ENCODE measurements at places on chromosomes 2 and 18. TPM values are rescaled to one million over a fixed set of nuclear protein-coding genes. Genes with fewer than 3 reads are reported as not detected.

- DNase-seq, result no peak
Measured at GRCh38 chr2:180463608-180464007, 456.5 kb upstream of the CWC22 start.

GRCh38 chr2:9330612-9331270 lies 92.6 kb downstream of the ITGB1BP1 start:
- no peak for DNase-seq

GRCh38 chr2:689877-690510 lies 12.8 kb upstream of the TMEM18 start:
- no peak for DNase-seq

DNA sequence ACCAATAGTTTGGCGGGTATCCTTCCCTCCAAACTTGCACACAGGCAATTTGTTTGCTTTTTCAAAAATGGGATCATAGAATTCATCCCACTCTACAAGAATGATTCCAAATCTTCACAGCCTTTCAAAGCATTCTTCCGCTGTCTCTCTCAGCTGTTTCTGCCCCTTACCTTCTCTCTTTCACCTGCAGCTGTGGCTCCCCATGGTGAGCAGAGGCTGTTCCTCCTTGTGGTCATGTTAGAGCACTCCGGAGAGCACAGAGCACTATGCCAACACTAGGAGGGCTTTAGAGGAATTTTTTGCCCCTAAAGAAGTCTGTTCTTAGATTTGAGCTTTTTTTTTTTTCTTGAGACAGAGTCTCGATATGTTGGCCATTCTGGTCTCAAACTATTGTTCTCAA lies 30.4 kb downstream of the MTHFD2 start:
- no peak for DNase-seq

GRCh38 chr18:7856733-7857132 lies 289.6 kb downstream of the PTPRM start:
- DNase-seq, result peak; percentile 54

DNA sequence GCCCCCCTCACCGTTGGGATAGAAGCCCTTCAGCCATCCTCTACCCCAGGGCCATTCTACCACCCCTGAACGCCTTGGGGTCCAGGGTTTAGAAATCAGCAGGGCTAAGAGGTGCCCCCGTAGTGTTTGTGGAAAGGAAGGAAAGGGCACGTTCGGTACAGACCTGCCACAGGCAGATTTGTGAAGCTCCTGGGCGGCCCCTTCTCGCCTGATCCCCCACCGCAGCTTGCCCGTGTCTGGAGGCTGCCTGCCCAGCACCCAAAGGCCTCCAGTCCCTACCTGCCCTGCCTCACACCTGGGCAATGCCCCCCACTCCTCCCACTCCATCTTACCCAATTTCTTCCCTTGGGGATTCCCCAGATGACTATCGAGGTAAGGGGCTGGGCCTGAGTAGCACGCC lies 21.2 kb downstream of the ATP6V1C2 start:
- DNase-seq, result no peak

ADCYAP1 gene
- 0.16 TPM for total RNA-seq

DNA sequence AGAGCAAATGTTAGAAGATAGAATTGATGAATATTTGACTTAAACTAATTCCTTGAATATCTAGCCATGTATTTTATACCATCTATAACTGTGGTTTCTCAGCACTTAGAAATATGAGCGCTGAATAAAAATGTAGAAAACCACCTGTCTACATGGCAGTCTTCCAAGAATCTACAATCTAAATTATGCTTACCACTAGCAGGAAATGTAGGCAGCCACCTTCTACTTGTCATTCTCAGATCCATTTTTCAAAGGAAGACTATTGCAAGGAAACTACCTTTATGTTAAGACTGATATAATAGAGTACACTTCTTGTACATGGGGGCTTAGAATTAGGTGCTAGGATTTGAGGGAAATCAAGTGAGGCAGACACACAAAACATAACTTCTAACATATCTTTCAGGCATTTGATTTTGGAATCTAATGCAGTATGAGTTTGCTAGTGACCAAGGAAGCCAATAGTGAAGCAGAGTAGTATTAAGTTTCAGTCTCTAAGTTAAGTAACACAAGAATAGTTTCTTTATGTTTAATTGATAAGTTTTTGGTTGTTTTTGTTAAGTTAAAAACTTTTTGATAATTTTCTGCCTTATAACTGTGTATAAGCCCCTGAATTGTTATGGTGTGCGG lies 175.9 kb upstream of the ITGA4 start:
- no peak for DNase-seq

AGAP1 gene
- 9.8 TPM for total RNA-seq

- DNase-seq, result no peak
Measured at GRCh38 chr2:145573608-145574007, 1053.7 kb upstream of the ZEB2 start.

OTOS gene
- total RNA-seq, result not detected

REG1B gene
- not detected for total RNA-seq

FOXI3 gene
- total RNA-seq, result not detected

DYNAP gene
- total RNA-seq, result not detected

GRCh38 chr2:15163326-15163725 lies 397.8 kb downstream of the NBAS start:
- no peak for DNase-seq

DNA sequence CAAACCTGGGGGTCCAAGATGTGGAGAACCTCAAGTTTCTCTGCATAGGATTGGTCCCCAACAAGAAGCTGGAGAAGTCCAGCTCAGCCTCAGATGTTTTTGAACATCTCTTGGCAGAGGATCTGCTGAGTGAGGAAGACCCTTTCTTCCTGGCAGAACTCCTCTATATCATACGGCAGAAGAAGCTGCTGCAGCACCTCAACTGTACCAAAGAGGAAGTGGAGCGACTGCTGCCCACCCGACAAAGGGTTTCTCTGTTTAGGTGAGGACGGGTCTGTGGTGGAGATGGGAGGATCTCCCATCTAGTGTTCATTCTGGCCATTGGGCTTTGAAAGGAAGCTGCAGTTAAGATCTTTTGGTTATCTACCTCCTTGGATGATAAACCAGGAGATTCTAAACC lies 2.9 kb downstream of the CASP10 start:
- DNase-seq, result no peak

- no peak for DNase-seq
Measured at GRCh38 chr2:70630761-70631160, 77.1 kb upstream of the TGFA start.

GRCh38 chr2:15041429-15041837 lies 408.9 kb downstream of the LRATD1 start:
- no peak for DNase-seq

GRCh38 chr2:233418761-233419546 lies 64.7 kb downstream of the DGKD start:
- no peak for DNase-seq

GRCh38 chr2:196970099-196970498 lies 43.6 kb upstream of the PGAP1 start:
- peak; percentile 35 for DNase-seq

DNA sequence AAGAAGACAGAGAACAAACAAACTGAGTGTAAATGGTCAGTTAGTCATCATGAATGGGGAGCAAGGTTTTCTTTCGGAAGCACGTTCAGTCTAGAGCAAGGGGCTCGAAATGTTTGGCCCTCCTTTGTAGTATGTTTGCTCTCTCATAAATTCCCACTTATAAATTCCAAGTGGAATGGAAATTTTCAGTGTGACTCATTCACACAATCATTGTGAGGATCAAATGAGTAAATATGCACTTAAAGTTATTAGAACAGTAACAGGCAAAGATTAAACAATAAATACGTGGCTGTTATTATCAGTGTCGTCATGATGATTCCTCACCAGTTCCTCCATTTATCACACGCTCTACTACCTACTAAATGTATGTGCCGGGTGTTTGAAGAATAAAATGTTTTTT lies 10.5 kb downstream of the CNGA3 start:
- DNase-seq, result no peak

GRCh38 chr2:149587950-149588487 lies 444 bp upstream of the MMADHC start:
- DNase-seq, result no peak

GRCh38 chr2:128798502-128799283 lies 480.0 kb upstream of the HS6ST1 start:
- no peak for DNase-seq

LRRTM1 gene
- total RNA-seq, result not detected

DNA sequence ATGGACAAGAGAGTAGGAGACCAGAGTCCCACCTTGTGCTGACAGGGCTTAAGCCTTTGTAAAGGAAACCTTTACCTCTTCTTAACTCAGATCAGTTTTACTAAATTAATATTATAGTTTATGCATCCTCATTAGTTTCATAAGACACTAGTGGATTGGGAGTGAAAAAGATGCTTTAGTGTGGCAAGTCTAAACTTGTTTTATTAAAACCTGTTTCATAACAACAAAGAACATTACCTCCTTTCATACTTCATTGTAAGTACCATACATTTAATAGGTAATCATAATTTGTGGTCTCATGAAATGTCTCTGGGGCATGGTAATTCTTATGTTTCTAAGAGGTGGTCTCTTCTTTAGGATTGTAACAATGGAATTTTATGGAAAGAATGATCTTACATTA lies 63.4 kb downstream of the PIKFYVE start:
- DNase-seq, result no peak

DNA sequence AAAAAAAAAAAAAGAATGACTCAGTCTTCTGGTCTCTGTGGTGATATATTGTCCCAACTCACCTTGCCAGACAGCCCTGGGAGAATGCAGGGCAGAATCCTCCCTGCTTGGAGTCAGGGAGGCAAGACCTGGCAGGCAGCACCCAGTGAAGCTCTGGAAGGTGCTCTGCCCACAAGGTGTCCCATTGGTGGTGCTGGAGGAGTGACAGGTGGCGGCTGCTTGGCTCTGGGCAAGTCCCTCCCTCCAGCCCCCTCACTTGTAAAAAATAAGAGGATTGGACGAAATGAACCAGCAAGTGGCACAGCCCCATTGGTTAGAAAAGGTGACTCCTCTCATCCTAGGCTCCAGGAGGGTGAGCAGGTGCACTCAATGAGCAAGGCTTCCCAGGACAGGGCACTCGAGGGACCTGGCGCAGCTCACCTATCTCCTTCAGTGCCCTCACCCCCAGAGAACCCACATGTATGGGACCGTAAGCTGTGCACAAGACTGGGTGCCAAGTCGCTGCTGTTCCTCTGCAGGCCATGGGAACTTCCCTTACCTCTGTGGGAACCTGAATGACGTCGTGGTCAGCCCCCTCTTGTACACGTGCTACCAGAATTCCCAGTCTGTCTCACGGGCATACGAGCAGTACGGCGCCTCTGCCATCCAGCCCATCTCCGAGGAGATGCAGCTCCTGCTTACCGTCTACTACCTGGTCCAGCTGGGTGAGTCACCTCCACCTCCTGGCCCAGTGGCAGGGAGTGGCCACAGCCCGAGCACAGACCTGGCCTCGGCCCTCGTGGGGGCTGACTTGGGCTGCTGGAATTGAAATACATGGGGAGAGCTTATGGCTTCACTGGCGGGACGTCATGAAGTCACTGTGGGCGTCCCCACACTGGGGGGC lies 54.6 kb downstream of the GREB1 start:
- no peak for DNase-seq

- DNase-seq, result peak; percentile 45
Measured at GRCh38 chr2:217943446-217944321, 59.1 kb downstream of the TNS1 start.

GRCh38 chr18:12246849-12247808 lies 7.0 kb upstream of the CIDEA start:
- DNase-seq, result no peak

GRCh38 chr2:182784777-182785176 lies 68.7 kb downstream of the DNAJC10 start:
- DNase-seq, result peak; percentile 66

AP1S3 gene
- 16.8 TPM for total RNA-seq

DNA sequence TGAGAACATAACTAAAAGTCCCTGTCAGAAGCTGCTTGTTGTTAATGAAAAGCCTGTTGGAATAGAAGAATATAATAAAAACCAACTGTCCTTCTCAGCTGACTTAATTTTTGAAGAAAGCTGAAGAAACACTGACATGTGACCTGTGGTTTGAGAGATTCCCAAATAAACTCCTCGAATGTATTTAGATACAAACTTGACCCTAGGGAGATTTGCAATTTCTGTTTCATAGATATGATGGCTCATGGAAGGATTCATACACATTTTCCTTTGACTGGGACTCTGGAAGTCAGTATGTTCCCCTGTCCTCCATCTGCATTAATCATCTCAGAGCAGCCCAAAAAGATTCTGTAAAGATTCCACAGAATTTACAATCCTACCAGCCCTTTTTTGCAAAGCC lies 195.1 kb downstream of the TMEM247 start:
- peak; percentile 68 for DNase-seq

POTEI gene
- total RNA-seq, result not detected

DNA sequence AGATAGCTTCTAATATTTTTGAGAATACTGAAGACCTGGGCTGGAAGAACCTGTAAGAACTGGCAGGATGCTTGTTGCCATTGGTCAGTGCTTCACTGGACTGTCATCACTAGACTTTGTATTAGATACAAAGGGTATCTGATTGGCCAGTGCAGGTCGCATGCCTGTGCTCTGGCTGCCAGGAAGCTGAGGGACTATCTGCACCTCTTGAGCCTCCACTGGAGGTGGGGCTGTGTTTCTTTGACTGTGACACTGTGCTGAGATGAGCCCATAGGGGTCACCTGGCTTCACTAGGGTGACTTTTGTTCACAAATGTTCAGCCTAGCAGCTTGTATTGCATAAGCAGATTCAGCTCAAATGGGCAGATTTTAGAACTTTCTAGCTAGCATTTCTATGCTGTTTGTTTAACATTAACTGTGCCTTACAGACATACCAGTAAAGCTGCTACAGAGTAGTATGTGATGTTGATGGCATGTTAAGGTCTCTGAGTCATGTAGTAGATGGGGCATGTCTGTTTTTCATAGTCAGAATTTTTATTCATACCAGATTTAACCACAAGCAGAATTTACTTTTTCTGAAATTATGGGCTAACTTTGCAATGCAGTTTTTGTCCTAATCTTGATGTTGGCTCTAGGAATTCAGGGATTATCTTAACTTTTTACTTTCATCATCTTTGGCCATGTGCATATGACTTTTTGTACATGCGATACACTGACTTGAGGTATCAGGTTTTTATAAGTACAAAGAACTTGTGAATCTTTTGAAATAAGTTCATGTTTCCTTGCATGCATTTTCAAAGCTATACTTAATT lies 56.1 kb downstream of the RHBDD1 start:
- DNase-seq, result peak; percentile 92

- no peak for DNase-seq
Measured at GRCh38 chr2:176038694-176039093, 36.6 kb upstream of the LNPK start.

- no peak for DNase-seq
Measured at GRCh38 chr2:234029150-234029733, 21.3 kb upstream of the SPP2 start.

NLRC4 gene
- not detected for total RNA-seq

DNA sequence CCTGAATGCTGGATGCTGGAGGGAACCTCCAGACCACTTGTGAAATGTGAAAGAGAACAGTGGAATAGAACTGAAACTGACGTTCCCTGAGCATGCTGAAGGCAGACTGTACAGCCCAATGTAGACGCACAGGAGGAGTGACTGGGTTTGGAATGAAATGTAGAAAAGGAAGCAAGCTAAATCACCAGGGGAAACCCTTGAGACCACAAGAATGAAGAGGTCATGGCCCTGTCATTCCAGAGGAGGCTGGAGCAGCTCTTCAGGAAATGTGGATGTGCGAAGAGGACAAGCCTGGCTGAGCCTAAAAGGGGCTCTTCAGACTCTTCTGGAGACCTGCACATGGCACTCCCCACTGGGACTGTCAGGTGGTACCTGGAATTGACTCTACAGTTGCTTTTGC lies 118.5 kb upstream of the ALPP start:
- peak; percentile 89 for DNase-seq

- no peak for DNase-seq
Measured at GRCh38 chr2:172953970-172954852, 121.4 kb upstream of the MAP3K20 start.

All from fibroblast of the aortic adventitia (primary cell).